NCI-H187 treated with DMSO at 0.1 percent for 48 hours (cell line): ENCODE measurements at places on chromosomes 13 and 19.

- DNase-seq: no peak
Observed at GRCh38 chr19:5205937-5206750, 134.5 kb downstream of the PTPRS start.

DNA sequence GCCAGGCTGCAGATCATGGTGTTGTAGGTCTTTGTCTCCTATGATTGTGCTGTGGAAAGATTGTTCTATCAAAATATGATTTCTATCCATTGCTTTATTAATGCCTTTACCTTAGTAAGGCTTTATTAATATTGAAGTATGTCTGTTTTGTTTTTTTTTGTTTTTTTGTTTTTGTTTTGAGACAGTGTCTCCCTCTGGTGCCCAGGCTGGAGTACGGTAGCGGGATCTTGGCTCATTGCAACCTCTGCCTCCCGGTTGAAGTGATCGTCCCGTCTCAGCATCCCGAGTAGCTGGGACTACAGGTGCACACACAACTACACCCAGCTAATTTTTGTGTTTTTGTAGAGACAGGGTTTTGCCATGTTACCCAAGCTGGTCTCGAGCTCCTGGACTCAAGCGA is 7.7 kb downstream of the IRGC start:
- DNase-seq: no peak

GRCh38 chr13:41691274-41691673 is 233.9 kb downstream of the RGCC start:
- DNase-seq: no peak

DNA sequence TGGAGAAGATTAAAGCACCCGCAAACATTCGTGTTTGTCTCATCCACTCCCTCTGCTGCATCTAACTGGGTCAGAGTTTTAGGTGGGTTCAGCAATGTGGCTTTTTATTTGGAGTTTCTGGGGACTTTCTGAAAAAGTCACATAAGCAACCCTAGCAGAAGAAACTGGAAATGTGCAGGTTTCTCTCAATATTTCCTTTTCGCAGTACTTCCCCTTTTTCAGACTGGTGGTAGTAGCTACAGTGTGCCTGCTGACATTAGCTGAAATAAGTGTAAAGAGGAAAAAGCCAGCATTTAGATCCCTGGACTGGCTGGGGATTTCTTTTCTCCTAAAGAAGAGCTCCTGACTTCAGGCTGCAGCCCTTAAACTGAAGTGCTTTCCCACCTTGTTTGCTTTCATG is 15.9 kb upstream of the OLFM4 start:
- DNase-seq: no peak

DNA sequence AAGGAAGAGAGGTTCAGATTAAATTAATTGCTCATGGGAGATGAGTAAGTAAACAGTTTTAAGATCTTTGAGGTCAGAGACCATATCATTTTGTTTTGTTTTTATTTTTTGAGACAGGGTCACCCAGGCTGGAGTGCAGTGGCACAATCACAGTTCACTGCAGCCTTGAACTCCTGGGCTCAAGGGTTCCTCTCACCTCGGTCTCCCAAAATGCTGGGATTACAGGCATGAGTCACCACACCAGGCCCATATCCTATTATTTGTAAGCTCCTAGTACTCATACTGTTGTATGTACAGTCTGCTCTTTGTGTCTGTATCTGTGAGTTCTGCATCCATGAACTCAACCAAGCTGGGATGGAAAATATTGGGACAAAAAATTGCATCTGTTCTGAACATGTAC is 6.0 kb upstream of the RASL11A start:
- no peak for DNase-seq

- DNase-seq: no peak
Observed at GRCh38 chr13:75739244-75739868, 103.2 kb downstream of the LMO7 start.
